SK-N-DZ (cell line): ENCODE measurements at places on chromosomes 5 and 9.

DNA sequence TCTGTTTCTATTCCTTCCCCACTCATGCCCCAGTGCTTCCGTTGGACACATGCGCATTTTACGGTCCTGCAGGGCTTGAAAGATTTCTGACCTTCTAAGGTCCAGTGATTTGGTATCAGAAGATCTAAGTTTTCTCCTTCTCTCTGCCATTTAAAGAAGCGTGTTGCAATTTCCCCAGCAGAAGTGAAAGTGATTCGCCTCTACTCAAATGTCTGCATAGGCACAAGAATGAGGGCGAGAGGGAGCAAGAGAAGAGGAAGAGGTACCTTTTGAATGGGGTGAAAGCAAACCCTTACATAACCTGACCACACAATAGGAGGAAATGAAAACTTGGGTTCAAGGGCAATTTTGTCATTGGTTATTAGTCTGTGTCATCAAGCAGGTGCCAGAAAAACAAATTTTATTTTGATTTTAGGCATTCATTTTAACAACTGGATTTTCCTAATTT is 31.7 kb upstream of the NR3C1 start:
- no peak for DNase-seq

DNA sequence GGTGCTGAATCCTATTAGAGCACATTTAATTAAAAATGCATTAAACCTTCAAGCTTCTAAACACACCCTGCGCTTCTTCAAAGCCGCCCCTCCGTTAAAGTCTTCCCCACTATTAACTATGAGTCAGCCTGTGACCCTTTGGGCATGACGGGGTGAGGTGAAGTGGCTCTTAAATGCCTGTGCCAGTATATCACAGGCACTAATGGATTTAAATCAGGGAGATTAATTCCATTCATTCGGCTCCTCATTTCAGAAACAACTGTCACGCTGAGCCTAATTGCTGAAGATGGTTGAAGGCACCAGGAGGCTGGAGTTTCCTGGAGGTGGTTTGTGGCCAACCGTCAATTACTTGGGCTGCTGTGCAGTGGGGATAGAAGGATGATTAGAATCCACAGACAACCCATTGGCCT is 192.6 kb upstream of the MSX2 start:
- no peak for DNase-seq

- DNase-seq: no peak
These were observed 24.4 kb downstream of the ADRB2 start for GRCh38 chr5:148850836-148851235.

DNA sequence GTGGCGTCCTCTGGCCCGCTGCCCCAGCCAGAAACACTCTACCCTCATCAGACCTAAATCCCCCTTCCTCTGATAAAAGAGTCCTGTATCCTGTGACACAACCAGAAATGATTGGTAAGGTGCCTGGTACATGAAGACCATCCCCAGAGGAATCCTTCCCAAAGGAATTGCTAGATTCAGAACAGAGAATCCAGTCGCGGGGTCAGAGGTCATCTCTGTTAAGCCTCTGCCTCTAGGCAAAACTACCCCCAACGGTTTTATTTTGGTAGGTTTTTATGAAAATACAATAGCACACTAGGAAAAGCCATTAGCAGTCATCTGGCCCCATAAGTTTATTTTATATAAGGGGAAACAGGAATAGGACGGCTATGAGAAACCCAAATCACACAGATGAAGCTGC is 102.4 kb upstream of the HAND1 start:
- no peak for DNase-seq

DNA sequence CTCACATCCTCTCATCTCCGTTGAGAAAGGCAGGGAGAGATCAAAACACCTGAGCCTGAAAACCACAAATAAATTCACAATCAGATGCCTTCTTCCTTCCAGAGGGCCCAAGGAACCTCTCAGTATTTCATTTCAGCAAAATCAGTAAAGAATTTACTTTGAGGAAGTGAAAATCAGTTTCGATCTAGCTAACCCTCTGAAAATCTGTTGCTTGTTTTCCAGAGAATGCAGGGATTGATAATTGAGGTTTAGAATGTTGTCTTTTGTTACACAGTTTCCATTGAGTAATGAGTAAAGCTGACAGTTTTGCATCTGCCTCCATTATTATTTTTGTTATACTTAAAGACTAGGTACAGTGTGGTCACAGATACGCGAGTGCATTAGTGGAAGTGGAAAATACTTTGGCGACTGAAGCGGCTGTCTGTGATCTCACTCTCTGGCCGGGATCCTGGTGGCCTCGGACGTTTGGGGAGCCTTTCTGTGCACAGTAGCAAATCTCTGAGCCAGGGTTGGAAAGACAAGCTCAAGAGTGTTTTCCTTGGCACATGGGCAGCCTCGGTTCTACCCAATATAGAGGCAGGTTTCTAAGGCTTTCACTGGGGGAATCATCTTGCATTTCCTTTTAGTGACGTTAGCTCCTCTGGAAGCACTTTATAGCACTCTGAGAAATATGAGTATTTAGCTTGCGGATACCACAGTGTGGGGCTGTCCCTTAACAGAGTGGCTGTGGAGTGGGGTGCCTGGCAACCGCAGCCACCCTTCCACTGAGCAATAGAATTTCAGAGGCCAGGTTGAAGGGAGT is 32.2 kb upstream of the ANGPTL2 start:
- DNase-seq: no peak

DNA sequence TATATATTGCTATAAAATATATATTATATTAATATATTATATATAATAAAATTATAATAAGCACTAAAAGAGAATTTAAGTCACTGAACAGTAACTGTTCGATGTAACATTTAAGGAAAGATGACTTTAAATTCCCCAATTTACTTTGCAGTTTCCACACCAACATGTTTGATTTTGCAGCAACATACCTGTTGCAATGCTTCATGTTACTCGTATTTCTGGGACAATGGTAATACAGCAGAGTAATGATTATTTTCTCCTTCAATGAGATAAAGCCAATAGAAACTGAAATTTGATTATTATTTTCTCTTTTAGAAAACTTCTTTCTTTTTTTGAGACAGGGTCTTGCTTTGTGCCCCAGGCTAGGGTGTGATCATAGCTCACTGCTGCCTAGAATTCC is 9.5 kb upstream of the NAA35 start:
- DNase-seq: no peak

- no peak for DNase-seq
These were observed 1448.7 kb upstream of the ACO1 start for GRCh38 chr9:30935730-30936129.

DNA sequence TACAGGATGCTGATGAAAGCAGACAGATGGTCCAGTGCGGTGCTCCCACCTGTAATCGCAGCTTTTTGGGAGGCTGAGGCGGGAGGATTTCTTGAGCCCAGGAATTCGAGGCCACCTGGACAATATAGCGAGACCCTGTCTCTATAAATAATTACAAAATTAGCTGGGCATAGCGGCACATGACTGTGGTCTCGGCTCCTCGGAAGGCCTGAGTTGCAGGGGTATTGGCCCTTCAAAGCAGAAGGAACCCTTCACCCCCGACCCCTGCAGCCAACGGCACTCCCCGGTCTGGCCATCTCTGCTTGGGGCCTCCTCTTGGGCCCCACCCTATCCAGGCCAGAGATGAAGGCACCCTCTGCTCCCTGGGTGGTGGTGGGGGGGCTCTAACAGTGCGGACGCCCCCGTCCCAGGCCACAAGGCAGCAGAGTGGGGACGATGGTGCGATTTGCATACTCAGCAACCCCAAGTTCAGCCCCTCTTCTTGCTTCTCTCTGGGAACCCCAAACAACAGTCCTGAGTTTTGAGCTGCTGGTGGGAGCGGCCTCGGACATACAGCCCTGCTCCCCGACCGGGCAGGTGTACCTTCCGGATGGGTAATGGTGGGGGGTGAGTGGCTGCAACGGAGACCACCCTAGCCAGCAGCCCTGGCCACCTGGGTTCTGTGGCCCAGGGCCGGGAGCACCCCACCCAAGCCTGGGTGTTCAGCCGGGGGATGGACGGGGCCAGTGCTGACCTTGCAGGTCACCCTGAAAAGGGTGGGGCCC is 50.7 kb downstream of the NACC2 start:
- no peak for DNase-seq

GRCh38 chr5:141250576-141250975 is 5.4 kb downstream of the PCDHB15 start:
- DNase-seq: no peak

- DNase-seq: no peak
These were observed 13.4 kb upstream of the TNFAIP8 start for GRCh38 chr5:119342406-119342805.
